ENCODE measurements at places on chromosomes 11 and 22.

DNA sequence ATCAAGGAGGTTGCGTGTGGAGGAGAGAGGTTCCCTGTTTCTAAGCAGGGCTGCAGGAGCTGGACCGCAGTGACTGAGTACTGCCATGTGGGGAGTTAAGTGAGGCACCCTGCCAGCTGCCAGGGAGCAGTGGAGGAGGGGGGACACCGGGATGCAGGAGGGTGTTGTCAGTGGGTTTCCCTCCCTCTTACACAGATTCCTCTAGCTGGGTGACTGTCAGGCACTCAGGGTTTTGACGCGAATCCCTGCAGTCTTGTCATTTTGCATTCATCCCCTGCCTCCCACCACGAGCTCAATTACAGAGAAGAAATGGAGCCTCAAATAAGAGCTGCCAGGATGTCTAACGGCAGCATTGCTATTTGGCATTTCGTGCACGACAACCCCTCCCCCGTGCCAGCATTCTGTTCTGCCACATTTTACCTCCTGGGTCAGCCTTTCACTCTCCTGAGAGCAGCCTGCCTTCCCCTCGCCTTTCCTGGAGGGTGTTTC lies 119.8 kb upstream of the SORL1-AS1 start:
- DNase-seq: no peak

- DNase-seq: no peak
Observed at GRCh38 chr22:22830957-22831688, 56.5 kb upstream of the IGLL5 start.

- no peak for DNase-seq
Observed at GRCh38 chr11:33284818-33285217, 27.6 kb downstream of the HIPK3 start.

DNA sequence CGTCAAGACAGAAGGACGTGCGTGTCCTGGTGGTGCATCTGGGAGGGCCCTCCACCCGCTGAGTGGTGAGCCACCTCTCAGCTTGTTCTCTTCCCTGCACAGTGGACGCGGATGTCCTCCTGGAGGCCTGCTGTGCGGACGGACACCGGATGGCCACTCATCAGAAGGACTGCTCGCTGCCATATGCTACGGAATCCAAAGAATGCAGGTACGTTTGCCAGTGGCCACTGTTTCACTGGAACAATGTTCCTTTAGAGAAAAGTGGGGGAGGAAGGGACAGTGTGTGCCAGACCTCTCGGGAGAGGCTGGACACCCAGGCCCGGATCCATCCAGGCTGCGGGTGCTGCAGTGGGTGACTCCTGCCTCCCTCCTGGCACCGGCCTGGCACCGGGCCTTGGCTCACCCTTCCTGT lies 15.9 kb downstream of the FBLN1 start:
- DNase-seq: no peak

DNA sequence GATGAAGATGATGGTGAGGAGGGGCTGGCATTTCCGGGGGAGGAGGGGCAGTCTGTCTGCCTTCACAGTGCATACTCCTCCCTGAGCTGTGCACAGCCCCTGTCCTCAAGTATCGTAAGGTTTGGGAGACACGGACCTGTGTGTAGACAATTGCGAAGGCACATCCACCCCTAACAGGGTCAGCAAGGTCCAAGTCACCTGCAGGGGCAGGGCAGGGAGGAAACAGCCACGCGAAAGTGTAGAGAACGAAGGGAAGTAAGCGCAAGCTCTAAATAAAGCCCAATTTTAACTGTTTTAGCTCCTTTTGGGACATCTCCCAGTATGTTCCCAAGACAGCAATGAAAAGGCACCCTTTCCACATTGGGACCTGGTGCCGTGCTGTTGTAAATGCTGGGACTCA lies 448.2 kb downstream of the TBC1D22A start:
- DNase-seq: no peak

DNA sequence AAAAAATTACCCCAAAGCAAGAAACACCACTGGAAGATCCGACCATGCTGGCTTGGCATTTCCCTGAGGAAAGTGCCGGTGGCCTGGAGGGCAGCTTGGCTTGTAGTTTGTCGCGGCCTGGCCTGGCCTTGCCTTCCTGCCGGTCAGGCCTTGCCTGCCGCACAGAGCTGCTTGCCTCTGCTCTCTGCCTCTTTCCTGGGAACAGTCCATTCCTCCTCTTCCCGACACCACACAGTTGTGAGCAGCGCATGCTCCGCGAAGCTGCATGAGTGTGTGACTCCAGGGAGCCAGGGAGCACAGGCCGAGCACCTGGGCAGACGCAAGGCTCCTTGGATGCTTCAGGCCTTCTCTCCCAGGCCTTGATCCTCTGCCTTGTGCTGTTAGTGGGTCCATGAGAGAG lies 19.8 kb downstream of the CTTN start:
- no peak for DNase-seq

DNA sequence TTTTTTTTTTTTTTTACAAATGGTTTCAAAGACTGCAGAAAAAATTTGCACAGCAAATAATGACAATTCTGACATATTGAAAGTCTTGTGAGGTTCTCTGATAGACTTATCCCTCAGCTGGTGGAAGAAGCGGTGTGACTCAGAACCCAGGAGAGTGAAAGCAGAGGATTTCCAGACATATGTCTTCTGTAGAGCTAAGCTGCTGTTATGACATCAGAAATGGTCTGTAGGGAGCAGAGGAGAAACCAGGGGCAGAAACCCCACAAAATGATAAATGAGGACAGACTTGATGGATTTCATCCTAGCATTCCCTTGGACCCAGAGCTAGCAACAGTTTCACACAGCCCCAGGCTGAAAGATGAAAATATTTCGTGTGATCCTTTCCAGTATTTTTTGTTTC lies 582.6 kb downstream of the METTL15 start:
- DNase-seq: no peak

DNA sequence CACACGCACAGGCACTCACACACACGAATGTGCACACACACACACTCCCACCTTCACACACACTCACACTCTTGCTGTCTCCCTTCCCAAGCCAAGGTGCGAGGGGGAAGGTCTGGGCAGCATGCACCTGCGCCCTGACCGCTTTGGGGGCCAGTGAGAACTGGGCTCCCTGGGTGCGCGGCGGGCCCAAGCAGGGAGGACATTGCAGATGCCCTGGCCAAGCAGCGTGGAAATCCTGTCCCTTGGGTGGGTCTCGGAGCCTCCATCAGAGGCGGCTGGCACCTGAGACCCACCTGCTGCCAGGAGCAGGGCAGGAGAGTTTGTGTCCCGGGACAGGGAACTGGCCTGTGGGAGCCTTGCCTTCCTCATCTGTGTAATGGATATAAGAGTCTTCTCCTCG lies 3.3 kb downstream of the CD81 start:
- DNase-seq: no peak
